ENCODE measurements at places on chromosomes 11 and 22.

DNA sequence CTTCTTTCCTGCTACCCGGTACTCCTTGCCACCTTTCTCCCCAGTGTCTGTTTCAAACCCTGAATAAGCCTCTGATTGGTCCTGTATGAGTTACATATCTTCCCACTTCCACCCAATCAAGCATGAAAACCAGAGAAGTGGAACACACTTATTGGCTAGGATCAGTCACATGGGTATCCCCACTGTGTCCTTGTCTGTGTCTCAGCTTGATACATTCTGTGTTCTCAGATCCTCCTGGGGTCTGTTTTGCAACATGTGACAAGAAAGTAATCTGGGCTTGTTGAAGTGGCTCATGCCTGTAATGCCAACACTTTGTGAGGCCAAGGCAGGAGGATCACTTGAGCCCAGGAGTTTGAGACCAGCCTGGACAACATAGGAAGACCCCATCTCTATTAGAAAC is 23.9 kb downstream of the MCHR1 start:
- DNase-seq, result no peak

- no peak for DNase-seq
These were observed 200.4 kb downstream of the RAB38 start for GRCh38 chr11:87974797-87975196.

GRCh38 chr11:100734743-100735527 is 47.8 kb downstream of the ARHGAP42 start:
- no peak for DNase-seq

DNA sequence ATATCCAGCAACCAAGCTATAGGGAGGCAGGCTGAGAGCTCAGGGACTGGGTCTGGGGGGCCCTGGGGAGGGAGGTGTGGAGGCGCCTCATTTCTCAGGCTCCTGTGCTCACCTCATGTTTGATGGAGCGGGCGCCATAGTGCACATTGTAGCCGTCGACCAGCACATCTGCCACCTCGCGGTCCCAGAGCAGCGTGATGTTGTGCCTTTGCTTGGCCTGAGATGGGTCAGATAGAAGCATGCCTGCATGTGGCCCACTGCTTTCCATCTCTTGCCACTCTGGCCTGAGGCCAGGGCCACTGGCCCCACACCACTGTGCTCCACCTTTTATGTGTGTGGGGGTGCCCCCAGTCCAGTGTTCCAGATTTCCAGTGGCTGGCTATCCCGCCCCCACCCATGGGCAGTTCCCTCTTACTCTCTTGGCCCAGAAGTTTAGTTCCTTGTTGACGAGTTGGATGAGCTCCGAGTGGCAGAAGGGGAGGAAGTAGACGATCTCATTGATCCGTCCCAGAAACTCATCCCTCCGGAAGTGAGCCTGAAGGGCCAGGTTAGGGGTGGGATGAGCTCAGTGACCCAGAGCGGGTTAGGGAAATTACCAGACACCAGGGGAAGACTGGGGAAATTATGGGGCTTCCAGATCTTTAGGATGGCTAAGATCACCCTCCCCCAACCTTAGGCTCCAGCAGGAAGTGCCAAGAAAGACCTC is 50.1 kb upstream of the PHOX2A start:
- no peak for DNase-seq

DNA sequence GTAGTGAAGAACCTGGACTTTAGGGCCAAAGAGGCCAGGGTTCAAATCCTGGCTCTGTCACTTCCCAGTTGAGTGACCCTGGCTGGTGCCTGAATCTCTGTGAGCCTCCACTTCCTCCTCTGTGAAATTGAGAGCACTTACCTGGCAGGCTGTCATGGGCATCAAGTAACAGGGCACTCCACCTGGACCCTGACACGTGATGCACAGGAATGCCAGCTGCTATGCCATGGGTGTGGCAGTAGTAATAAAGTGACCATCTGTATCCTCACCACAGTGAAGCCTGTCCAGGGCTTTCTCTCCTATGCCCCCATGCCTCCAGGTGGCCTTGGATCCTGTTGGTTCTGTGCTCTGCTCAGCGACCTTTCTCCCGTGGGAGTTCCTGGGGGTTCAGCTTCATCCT is 29.8 kb upstream of the PPP6R3 start:
- no peak for DNase-seq

- DNase-seq, result peak; percentile 19
These were observed 8.9 kb downstream of the YPEL1 start for GRCh38 chr22:21726650-21727049.

- peak; percentile 86 for DNase-seq
These were observed 777 bp downstream of the LTO1 start for GRCh38 chr11:69674267-69674885.

DNA sequence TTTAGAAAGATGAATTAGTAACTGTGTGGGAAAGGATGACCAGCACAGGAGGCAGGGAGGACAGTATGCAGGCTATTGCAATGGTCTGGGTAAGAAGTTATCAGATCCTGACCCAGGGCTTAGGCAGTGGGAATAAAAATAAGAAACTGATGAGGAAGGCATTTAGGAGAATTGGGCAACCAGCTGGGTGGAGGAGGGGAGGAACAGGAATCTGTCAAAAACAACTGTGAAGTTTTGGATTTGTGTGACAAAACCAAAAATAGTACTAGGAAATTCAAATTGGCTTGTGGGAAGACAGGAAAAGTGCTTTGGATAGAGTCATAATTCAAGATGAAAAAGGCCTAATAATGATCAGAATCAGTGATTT is 27.9 kb downstream of the MMP13 start:
- DNase-seq, result no peak

DNA sequence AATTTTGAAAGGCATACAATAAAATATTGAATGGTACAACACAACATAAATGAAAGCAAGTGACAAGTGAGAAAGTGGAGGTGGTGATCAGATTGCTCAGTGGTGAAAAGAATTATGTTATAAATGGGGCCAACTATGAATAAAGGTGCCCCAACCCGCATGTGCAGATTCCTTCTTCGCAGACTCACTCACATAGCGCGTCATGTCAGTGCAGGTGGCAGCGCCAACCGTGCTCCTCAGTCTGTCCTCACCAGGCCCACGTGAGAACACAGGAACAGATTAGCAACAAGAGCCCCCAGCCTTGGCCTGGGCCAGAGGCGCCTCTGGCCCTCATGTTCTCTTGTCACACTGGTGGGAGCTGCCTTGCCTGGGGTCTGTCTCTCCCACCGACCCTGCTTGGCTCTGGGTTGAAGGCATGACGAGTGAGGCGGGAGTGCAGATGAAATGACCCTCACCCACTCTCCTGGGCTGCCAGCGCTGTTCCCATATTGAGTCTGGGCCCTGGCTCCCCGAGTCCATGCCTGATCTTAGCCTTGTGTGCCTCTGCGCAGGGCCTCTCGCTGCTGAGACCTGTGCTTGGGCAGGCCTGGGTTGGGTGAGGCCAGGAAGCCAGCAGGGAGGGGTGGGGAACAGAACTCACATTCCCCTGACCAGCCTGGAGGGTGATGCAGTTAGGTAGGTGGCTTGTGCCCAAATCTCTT is 6.4 kb downstream of the ATG16L2 start:
- DNase-seq, result no peak

DNA sequence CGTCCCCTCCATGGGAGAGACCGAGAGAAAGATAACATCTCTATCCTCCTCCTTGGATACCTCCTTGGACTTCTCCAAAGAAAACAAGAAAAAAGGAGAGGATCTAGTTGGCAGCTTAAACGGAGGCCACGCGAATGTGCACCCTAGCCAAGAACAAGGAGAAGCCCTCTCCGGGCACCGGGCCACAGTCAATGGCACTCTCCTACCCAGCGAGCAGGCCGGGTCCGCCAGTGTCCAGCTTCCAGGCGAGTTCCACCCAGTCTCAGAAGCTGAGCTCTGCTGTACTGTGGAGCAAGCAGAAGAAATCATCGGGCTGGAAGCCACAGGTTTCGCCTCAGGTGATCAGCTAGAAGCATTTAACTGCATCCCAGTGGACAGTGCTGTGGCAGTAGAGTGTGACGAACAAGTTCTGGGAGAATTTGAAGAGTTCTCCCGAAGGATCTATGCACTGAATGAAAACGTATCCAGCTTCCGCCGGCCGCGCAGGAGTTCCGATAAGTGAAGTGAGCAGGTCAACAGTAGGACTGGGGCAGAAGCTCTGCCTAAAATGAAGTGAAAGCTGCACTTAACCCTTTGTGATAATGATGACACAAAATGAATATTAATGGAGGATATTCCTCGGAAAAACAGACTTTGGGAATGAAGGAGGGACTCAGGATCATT is 65.3 kb downstream of the WNT11 start:
- DNase-seq, result no peak

- DNase-seq, result no peak
These were observed 79.9 kb downstream of the DEUP1 start for GRCh38 chr11:93410441-93410840.

DNA sequence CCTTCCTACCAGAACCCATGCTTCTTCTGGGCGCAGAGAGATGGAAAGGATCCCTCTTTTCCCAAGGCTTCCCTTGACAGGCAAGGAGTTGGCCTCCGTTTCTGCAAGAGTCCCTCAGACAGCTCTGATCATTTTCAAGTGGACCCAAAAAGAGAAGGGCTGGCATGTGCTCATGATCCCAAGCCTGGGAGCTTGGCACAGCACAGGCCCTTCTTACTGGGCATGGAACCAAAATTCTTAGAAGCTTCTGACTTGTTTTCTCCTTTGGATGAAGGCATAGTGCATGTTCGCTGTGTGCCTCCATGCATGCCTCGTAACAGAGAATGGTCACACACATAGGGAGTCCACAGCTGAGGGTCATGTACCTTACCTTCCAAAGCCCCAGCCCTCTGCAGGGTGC is 449.6 kb downstream of the MIAT start:
- DNase-seq, result no peak

DNA sequence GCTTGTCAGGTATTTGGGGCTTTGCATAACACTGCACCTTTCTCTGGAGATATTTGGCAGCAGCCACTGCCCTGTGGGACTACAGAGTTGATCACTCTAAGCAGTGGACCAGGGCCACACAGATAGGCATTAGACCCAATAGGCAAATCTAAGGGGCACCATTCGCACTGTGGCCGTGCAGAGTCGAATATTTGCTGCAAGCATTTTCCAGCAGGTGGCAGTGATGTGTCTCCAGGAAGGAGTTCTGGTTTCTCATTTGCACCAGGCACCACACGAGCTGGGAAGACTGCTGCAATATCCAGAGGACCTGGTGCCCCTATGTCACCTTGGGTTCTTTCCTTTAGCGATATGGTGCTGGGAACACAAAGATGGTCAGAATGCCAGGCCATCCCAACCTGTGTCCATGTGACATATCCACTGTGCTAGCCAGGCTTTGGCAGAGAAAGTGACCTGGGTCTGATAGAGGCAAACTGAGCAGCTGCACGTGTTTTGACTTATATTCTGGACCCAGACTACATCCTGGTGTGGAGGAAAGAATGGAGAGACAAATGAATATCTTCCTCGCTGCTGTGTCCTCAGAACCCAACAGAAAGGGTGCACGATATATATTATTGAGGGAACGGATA is 318.7 kb downstream of the BUD13 start:
- peak; percentile 38 for DNase-seq

DNA sequence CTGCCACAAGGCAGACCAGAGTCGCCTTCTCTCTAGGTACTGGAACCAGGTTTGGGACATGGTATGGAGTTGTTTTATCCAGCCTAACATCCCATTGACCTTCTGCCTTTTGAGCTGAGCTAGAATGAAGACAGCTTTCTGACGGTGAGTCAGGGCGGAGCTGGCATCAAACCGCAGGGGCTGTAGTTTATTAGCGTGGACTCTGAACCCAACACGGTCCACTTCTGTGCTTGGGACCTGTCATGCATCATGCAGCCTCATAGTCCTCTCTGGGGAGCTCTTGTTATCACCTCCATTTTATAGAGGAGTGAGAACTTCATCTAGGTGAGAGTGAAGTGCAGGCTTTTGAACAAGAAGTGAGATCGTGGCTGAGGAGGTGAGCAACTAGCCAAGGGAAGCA is 8.3 kb downstream of the GAL3ST1 start:
- no peak for DNase-seq

Data from erythroblast (primary cell).